ENCODE measurements at places on chromosomes 6 and 20.

DNA sequence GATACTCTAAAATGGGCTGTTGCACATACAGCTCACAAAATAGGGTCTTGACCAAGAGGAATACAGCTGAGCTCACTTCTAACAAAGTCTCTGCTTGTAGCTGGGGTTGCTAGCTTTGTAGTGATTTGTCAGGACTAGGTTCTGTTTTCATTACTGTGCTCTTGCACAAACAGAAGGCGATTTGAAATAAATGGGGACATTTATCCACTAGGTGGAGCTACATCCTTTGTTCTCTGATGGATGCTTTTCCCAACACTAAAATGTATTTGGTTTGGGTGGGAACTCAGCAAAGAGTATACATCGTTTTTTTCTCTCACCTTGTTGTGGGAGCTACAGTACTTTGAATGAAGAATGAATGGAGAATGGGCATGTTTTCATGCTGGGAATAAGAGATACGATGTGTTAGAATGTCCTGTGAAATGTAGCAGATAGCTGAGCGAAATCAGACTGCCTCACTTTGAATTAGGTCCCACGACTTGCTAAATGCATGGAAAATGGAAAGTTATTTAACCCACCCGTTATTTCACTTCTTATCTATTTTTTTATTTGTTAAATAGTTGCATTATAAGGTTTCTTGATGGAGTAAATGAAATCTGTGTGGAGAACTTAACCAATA lies 494.7 kb upstream of the MAP3K7 start:
- DNase-seq: peak; percentile 22

GRCh38 chr6:27176096-27176495 lies 71.4 kb upstream of the PRSS16 start:
- DNase-seq: peak; percentile 36

- DNase-seq: no peak
These were observed 17.0 kb upstream of the PXDC1 start for GRCh38 chr6:3768502-3768901.

GRCh38 chr20:35093267-35093884 lies 769 bp upstream of the TRPC4AP start:
- DNase-seq: no peak

- no peak for DNase-seq
These were observed 254.7 kb downstream of the NFATC2 start for GRCh38 chr20:51287628-51288413.

- no peak for DNase-seq
These were observed 163.3 kb downstream of the PHACTR3 start for GRCh38 chr20:59767656-59768055.

- no peak for DNase-seq
These were observed 80.0 kb upstream of the MRPS10 start for GRCh38 chr6:42297661-42298060.

- no peak for DNase-seq
These were observed 775 bp downstream of the PFDN4 start for GRCh38 chr20:54208548-54209176.

- no peak for DNase-seq
These were observed 67.2 kb upstream of the RNF24 start for GRCh38 chr20:4082406-4083097.

- DNase-seq: no peak
These were observed 37.5 kb upstream of the PDE7B start for GRCh38 chr6:135814043-135814442.

DNA sequence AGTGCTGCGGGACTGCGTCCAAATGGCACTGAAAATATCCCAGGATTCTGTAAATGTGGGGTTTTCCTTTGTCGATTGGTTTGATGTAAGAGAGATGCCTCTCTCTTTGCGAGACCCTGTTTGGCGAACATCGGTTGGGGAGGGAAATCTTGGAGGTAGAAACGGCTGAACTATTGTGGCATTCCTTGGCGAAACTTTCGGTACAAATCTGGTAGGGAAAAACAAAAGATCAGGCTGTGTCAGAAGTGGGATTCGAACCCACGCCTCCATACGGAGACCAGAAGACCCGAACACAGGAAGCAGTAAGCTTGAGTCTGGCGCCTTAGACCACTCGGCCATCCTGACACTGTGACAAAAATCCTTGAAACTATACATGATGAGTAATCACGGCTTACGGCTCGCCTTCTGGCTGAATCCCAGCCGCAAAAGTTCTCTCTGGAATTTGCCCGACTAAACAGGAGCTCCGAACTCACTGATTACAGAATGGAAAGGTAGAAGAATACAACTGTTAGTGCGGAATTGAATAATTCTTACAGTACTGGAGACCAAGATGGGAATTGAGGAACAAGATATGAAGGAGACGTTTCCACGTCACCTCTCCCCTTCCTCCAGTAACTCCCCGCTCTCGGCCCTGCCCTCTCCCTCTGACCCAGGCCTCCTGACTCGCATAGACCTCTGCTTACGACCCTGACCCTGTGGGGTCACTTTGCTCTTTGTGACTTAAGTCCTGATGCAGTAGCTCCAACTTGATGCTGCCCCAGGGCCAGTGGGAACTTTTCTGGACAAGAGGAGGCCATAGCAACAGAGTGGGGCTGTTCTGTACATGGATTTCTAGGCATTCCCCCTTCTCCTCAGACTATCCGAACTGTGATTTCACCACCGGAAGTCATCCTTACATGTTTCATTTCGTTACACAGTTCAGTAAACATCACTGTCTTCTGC lies 132.8 kb upstream of the ZNF184 start:
- DNase-seq: peak; percentile 66

- DNase-seq: no peak
These were observed 4.1 kb downstream of the ZC3H12D start for GRCh38 chr6:149480502-149481280.

DNA sequence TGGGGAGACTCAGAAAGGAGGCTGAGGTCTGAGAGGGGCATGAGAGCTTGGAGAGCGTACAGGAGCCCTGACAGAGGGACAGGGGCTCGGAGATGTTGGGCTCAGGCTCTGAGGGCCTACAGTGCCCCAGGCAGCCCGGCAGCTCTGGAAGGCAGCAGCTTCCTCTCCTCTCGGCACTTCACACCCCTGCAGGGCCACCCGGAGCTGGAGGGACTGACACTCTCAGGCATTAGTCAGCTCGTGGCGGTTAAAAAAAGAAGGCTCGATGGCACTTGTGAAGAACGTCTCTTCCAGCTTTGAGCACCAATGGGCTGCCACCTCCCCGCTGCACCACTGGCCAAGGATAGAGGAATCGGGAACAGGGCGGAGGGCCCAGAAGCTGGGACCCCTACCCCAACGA lies 62.6 kb upstream of the SIRPA start:
- DNase-seq: no peak

GRCh38 chr20:2065099-2065498 lies 36.5 kb upstream of the STK35 start:
- no peak for DNase-seq

DNA sequence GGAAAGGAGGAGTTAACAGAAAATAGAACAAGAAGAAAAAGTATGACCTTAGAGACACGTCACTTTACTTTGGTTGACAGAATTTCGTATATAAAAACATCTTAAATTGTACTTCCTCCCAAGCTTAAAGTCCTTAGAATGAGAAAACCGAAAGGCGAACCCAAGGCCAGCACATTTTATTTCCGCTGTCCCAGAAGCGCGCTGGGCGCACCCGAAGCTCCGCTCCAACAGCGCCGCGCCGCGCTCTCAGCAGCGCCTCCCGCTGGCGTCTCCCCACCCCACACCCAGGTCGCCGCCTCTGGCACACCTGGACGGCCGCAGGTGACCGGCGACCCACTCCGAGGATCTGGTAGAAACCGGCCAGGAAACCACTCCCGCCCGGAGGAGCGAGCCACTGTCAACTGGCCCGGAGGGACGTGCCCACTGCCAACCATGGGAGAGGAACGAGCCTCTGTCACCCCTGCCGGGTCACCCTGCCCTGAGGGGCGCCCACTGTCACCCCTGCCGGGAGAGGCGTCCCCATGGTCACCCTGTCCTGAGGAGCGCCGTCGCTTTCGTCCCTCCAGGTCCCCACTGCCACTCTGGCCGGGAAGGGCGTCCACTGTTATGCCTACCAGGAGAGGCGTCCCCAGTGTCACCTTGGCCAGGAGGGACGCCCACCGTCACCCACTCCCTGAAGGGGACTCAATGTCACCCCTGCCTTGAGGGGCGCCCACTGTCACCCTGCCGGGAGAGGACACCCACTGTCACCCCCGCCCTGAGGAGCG lies 824 bp downstream of the MPC1 start:
- no peak for DNase-seq

DNA sequence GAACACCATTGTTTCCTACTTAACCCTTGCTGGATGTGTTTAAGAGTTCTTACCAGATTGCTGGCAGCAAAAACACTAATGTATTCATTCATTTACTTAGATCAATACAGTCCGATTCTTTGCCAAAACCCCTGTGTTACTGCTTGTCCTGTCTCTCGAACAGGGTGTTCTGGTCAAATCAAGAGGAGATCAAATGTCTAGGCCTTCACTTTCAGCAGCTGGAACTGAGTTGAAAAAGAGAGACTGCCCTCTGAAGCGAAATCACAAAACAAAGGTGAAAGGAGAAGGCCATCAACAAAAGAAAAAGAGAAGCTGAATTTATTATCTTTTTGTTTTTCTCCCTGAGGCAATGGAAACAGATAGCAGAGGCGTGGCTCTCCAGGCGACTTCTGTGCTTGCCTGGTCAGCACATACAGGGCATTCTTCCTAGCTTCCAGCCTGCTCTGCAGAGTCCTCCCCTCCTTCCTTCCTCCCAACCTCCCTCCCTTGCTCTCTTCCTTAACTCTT lies 44.1 kb upstream of the GCM1 start:
- no peak for DNase-seq

DNA sequence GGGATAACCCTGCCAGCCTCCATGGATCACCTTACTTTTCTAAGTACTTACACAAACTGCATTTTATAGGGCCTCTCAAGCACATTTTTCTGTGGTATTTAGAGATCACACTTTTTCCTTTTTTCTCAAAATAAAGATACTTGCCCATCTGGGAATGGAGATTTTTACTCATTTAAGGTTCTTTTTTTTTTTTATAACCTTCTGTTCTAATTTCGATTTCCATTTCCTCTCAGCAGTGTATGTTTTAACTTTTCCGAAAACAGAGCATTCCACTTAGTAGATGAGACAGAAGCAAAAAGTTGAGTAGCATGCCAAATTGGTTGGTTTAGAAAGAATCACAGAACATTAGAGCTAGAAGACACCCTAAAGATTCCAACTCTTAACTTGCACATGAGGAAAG lies 214.3 kb downstream of the ARHGAP18 start:
- no peak for DNase-seq

DNA sequence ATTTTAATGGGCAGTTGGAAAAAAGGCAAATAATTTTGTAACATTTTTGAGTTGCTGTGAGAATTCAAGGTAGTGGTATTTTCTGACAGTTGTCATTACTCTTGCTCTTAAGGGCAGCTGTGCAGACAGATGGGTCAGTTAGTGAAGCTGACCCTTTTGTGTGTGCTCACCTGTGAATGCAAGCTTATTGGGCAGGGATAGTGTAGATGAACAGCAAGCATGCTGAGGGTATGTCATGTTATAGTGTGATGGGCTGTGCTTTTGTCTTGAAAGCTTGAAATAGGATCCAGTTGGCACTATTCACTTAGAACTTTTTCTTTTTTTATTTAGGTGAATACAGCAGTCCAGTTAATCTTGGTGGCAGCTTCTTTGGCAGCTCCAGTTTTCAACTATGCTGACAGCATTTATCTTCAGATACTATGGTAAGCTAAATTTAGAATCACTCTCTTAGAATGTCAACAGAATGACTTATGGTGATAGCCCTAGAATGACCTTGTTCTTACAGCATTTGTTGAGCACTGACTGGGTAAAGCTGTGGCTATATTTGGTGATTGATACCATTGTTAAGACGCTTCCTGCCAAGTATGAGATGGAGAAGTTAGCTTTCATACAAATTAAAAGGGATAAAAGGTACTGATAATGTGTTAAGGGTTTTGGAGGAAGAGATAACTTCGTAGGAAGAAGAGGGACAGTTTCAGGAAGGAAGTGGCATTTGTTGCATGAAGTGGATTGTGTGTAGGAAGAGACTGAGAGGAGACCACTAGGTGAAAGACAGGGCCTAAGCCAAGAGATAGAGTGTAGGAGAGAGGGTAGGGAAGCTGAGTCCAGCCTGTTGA lies 19.5 kb downstream of the LRRN4 start:
- no peak for DNase-seq

GRCh38 chr6:154984146-154984545 lies 11.0 kb upstream of the TIAM2 start:
- no peak for DNase-seq

DNA sequence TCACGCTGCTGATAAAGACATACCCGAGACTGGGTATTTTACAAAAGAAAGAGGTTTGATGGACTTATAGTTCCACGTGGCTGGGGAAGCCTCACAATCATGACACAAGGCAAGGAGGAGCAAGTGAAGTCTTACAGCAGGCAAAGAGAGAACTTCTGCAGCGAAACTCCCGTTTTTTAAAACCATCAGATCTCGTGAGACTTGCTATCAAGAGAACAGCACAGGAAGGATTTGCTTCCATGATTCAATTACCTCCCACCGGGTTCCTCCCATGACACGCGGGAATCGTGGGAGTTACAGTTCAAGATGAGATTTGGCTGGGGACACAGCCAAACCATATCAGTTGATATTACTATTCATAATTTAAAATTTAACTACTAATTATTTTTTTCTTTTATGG lies 157.3 kb upstream of the ATXN1 start:
- no peak for DNase-seq

- no peak for DNase-seq
These were observed 51.8 kb downstream of the CYB5R4 start for GRCh38 chr6:83911278-83911677.

GRCh38 chr6:33950472-33950881 lies 146.7 kb upstream of the MLN start:
- no peak for DNase-seq

GRCh38 chr20:1035466-1035865 lies 33.4 kb upstream of the RSPO4 start:
- DNase-seq: no peak

DNA sequence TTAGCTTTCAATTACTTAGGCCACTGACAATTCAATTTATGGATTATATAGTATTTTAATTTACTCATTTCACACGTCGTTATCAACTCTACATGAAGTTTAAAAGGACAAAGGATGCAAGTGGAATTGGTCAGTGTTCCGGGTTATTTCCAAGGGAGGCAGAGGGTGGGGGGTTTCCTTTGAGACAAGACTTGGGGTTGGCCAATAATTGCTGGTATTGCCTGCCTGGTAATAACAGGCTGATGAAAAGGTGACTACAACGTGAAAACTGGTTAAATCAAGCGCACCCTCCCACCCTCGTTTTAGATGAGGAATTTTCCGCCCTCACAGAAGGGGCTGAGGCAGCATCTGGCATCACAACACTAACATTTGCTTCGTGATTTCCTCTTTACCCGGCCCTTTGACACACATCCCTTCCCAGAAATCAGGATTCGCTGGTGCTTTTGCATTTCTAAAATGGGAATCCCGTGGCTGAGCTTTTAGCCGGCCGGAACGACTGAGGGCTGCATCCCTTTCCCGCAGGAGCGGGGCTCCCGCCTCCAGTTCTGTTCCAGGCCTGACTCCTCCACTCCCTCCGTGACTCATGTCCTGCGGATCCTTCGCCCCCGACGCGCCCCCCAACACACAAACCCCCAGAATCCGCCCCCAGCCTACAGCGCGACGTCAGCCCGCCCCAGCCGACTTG lies 999 bp upstream of the PIM1 start:
- DNase-seq: peak; percentile 37

GRCh38 chr20:38299963-38300362 lies 4.0 kb upstream of the BPI start:
- no peak for DNase-seq

All from DMS 273 treated with DMSO at 0.1 percent for 48 hours (cell line).